ENCODE measurements at places on chromosomes 1 and 21.
A peak's percentile ranks its signal among the peaks of the same experiment; 100 is the strongest.

DNA sequence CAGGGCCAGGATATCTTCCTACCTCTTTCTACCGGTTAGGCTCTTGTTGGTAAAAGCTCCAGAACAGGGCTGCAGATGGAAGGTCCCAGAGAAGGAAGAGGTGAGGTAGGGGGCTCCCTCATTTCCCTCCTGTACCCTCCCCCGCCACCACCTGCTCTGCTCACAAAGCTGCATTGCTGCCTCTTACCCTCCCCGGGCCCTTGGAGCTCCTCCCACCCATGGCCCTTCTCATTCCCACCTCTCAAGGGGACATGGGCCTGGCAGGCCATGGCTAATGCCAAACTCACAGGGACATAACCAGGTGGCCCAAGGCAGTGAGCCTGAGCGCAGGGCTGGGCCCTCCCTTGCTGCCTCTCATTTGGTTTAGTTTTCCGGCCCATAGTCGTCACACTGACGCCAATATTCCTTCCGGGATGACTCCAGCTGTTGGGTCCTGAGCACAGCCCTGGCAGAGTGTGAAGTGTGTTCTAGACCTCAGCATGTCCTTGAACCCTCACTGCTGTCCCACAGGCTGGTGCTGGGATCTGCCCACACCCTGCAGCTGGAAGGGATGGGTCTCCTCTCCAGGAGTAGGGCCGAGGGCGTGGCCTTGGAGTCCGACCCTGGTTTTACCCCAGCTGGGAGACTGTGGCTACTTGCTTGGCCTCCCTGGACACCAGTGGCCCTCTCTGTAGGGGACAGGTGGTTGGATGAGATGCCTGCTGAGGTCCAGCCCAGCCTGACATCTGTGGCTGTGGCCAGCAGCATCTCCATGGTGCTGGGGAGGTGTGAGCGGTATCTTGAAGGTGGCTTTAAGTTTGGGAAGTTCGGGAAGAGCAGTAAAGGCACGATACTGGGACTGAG lies 104.6 kb downstream of the ARHGEF10L start:
- DNase-seq: no peak

- no peak for DNase-seq
Measured at GRCh38 chr1:77513839-77514763, 168.4 kb downstream of the ZZZ3 start.

GRCh38 chr21:44896561-44897286 lies 23.2 kb upstream of the PTTG1IP start:
- DNase-seq: no peak

DNA sequence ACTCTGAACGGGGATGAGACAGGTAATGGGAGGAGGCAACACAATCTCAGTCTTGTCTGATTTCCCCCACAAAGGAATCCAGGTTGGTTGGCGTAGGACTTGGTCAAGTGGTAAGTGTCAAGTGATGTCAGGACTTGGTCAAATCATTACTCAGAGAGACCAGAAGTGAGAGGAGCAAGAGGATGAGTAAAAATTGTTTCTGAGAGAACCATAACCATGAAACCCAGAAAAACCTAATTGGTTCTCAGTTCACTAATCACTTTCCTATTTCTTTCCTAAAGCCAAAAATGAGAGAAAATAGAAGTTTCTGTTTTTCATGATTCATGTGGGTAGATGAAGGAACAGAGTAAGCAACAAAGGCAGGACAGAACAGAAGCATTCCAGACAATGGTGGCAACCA lies 5.0 kb downstream of the PHC2 start:
- DNase-seq: no peak

DNA sequence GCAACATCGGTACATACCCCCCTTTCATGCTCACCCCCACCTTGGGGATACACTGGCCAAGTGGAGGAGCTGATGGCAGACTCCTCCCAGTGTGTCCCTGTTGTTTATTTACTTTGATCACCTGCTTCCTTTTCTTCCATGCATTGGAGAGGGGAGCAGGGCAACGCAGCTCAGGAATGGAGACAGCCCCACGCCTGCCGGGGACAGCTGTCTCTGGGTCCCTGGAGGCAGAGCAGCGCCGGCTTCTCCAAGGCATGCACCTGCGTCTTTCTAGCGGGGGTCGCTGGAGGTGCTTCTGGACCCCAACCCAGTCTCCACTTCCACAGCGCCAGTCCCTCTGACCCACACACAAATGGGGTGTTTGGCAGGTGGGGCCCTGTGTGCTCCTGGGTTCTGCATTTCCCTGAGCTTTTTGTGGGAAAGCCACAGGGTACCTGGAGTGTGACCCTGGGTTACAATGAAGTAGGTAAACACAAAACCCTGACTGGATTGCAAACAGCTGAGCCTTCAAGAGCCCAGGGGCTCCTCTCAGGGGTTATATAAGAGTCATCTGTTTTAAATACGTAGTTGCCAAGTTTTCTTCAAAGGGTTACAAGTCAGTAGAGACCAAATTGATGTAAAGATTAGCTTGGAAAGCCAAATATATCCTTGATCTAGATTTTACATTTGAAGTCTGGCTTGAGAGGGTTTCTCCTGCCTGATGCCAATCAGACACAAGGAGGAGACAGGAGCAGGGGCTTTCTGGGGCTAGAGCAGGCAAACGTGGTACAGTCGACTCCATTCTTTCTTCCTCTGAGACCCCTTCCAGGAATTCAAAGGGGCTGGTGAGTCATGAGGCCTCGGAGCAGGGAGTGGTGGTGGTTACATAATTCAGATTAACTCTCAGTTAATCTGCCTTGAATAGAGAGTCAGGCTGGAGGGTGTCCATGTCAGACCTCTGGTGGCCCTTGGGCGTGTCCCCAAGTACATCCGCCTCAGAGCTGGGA lies 4.5 kb downstream of the AJAP1 start:
- no peak for DNase-seq

DNA sequence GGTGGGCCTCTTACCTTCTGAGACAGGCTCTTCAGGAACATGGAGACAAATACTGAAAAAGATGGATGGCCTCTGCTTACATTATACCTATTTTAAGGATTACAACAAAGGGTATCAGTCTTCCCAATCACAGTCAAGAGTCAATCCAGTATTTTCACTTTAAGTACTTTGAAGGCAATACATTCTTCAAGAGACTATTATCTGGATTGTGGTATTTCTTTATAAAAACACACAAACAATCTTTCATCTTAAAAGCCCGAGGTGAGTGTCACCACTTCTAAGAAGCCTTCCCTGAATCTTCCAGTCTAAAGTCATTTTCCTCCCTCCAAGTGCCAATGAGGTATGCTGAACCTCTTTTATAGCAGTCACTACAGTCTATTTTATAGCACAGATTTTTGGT lies 45.3 kb downstream of the WASF2 start:
- DNase-seq: no peak

DNA sequence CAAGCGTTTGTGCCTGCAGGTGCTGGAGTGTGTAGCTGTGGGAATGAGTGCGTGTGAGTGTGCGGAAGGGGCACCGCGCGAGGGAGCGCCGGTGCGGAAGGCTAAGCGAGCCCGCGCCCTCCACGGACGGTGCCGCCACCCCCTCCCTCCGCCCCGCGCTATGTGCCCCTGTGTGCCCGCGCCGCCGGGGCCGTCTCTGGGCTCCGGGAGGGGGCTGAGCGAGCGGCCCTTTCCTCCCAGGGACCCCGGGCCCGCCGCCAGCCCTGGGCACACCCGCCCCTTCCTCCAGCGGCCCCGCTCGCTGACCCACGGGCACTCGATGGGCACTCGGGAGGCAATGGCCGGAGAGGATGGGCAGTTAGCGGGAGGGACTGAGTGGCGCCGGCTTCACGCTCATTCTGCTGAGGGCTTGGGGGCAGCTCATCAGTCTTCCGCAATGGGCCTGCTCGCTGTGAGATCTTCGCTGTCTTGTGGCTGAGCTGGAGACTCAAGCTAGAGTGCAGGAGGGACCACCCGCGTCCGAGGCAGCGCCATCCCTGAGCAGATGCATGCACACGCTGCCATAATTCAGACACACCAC lies 8.6 kb upstream of the ADGRB2 start:
- no peak for DNase-seq

GRCh38 chr1:45945426-45945825 lies 142.0 kb downstream of the MAST2 start:
- no peak for DNase-seq

- DNase-seq: no peak
Measured at GRCh38 chr1:7964476-7964875, 3.0 kb downstream of the PARK7 start.

DNA sequence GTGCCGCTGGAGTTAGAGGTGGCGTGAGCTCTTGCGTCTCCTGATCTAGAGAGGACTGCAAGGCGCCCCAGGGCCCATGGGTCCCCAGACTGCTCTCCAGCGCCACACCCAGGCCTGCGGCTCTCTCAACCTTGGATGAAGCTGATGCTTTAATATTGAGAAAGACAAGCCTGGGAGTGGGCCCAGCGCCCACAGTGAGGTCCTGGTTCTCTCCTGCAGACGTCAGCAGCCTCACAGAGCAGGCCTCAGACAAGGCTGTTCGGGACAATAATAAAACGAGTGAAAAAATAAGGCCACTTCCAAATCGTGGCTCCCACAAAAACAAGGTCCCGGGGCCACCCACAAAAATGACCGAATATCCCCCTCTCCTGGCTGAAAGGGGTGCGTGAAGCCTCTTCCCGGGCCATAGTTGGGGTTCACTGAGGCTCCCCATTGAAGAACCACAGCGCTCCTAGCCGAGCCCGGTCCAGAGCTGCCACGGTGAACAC lies 6.0 kb upstream of the DNMT3L start:
- peak; percentile 71 for DNase-seq

GRCh38 chr1:180743868-180744267 lies 112.0 kb downstream of the XPR1 start:
- no peak for DNase-seq

- no peak for DNase-seq
Measured at GRCh38 chr1:224251741-224252146, 68.7 kb downstream of the DEGS1 start.

- DNase-seq: no peak
Measured at GRCh38 chr1:69930396-69930795, 275.0 kb downstream of the LRRC40 start.

DNA sequence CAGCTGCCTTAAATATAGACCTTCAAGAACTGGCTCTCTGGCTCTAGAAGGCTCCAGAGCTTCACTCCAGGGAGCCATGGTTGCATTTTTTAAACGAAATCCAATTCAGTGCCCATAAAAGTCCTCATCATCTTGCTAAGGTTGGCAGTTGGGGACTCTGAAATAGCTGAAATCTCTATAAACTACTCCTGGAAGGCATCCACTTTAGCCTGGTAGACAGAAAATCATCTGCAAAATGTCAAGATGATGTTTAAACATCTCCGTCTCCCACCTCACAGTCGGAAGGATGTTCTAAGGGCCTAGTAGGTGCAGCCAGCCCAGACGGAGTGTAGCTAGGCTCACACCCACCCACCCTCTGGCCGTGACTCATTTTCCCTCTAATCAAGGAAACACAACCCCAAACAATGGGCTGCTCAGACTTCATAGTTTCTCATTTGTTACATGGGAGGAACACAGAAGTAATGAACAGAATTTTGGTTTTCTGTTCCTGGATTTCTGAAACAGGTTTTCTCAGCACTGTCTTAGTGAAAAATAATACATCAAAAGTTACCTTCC lies 235.4 kb upstream of the KAZN start:
- DNase-seq: no peak

DNA sequence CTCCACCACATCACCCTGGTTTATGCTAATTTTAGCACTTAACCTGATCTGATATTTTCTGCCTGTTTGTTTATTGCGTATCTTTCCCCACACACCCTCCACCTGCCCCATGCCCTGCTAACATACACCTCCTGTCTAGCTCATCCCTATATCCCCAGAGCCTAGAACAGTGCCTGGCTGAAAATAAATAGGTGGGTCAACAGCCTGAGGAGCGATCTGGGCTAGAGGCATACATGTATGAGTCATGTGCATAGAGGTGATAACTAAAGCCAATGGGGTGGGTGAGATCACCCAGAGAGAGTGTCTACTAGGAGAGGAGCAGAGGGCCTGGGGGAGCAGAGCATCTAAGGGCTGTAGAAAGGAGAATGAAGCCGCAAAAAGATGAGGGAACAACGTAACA lies 2.7 kb downstream of the HTR1D start:
- DNase-seq: no peak

GRCh38 chr1:29554208-29554778 lies 318.0 kb downstream of the PTPRU start:
- DNase-seq: no peak

GRCh38 chr1:156367383-156368156 lies 1.4 kb upstream of the RHBG start:
- no peak for DNase-seq

DNA sequence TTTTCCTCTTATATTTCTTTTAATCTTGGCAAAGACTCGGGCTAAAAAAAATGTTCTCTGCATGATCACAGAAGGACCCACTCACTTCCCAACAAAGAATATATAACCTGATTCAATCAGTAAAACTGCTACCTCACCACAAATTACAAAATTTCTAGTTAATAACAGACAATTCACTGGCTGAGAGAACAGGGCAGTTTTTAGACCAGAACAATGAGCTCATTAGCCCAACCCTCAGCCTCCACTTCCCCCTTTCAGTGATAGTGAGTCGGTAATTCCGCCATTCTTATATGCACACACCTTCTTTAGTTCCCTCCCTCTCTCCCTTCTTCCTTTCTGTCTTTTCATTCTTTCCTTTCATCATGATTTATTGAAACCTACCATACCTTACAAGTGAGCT lies 8.9 kb downstream of the SIPA1L2 start:
- DNase-seq: no peak
